LHCN-M2 (cell line): ENCODE measurements at places on chromosomes 1 and 21. TPM values are rescaled to one million over a fixed set of nuclear protein-coding genes. Genes with fewer than 3 reads are reported as not detected.

DNA sequence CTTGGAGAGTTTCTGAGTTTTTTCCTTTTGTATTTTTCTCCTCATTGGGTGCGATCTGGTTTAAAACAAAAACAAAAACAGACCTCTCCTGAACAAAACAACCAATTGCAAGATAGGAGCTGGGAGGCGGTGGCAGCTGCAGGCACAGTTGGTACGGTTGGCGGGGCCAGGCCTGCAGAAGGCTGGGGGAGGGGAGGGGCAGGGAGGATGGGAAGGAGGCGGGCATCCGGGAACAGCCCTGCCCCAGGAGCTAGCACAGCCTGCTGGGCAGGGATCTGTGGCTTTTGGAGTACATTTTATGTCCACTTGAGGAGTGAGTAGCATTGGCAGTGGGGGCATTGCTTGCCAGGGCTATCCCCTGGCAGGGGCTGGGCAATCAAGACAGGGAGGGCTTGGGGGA is 5.2 kb downstream of the CAPN9 start:
- peak; percentile 46 for DNase-seq

DNA sequence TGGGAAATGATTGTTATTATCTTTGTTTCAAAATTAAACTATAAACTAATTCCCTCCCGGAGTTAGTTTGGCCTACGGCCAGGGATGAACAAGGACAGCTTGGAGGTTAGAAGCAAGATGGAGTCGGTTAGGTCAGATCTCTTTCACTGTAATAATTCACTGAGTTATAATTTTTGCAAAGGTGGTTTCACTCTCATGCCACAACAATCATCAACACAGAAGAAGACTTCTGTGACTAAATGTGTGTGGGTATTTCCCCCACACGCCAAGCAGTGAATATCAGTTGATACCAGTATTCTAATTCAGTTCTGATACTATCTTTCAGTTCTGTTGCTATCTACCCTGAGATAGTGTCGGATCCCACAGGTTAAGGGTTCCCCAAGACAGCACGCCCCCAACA is 215.1 kb downstream of the S1PR1 start:
- no peak for DNase-seq

GRCh38 chr1:59750328-59751003 is 64.3 kb upstream of the HOOK1 start:
- peak; percentile 93 for DNase-seq

- no peak for DNase-seq
Observed at GRCh38 chr21:45940621-45941337, 40.8 kb upstream of the COL6A1 start.

GRCh38 chr1:54800899-54801759 is at the start of gene TTC22:
TSS of gene TTC22 (minus strand) at chr1:54801323. CDS start at chr1:54801163, 160 bp downstream.
- DNase-seq, result no peak

- DNase-seq, result peak; percentile 76
Observed at GRCh38 chr21:38181096-38181495, 75.7 kb upstream of the KCNJ15 start.

DNA sequence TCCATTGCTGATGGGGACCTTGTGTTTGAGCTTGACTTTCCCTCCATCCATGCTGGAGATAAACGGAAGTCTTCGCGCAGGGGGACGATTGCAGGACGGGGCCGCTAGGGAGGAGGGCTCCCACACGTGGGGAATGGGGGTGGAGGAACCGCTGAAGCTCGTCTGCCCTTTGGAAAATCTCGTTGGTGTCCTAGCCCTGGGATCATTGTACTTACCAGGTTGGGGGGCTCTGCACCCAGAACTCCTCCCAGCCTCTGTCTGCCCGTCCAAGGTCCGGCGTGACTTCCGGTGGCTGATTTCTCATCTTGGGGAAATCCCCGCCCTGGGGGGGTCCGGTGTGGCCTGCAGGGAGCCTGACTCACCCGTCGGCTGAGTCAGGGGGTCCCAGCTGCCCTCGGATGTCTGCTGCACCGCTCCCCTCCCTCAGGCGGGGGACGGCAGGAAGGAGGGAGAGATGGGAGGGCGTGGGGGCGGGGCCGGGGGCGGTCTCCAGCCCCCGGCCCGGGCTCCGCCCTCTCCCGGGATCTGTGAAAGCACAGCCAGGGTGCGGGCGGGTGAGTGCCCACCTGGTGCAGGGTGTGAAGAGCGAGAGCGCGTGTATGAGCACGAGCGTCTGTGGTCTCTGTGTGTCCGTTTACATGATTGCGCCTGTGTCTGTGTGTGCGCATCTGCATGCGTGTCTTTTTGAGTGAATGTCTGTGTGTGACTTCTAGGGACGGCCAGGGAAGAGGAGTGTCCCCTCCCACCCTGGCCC is 35.8 kb downstream of the PIK3CD start:
- DNase-seq, result peak; percentile 84

DNA sequence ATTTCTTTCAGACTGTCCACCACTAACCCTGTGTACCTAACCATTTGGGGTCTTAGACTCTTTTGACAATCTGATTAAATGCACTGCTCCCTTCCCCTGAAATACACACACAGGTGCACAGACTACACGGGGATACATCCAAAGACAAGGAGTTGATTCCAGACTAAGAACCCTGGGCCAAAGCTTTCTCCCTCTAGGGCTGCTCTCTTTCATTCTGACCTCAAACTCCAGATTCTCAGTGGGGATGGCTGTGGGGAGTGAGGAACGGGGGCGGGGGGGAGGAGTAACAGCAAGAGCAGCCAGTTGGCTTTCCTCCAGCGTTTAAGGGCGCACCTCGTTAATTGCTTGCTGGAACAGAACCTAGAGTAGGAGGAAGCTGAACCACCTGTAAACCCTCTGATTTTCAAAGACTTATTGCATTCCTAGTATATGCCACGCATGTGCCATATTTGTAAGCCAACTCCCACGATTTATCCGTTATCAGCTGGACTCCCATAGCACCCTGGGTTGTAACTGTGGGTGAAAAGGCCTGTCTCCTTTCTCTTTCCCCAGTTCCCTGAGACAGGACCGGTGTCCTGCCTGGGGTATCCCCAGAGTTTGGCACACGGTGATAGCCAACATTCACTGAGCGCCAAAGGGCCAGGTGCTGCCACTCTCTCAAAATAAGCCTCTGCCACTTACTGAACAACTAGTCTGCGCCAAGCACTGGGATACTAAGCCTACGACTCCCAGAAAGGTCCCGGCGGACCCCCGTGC is 920 bp downstream of the MTHFR start:
- peak; percentile 44 for DNase-seq

DNA sequence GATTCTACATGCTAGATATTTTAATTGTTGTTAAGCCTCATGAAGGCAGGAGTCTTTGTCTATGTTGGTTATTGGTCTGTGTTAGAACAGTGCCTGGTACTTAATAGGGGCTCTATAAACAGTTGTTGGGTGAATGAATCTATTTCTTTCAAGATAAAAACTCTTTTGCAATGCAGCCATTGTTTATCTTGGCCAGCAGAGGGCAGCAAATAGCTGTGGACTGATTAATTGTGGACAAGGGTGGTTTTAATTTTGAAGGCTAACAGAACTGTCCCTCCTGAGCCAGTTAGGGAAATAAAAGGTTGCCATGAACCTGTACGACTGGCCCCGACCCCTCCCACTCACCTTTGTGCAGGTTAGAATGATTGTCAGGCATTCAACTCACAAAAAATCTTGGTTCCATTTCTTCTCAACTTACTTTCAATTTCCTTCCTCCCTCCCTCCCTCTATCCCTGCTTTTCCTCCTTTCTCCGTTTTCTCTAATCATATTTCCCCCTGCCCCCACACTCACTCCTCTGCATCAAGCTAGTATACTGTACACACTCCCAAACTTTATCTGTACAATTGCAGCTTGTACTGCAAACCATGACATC is 66.3 kb upstream of the DIRAS3 start:
- DNase-seq, result peak; percentile 46

GRCh38 chr1:24966121-24966723 is 36.1 kb upstream of the RUNX3 start:
- DNase-seq, result no peak

DNA sequence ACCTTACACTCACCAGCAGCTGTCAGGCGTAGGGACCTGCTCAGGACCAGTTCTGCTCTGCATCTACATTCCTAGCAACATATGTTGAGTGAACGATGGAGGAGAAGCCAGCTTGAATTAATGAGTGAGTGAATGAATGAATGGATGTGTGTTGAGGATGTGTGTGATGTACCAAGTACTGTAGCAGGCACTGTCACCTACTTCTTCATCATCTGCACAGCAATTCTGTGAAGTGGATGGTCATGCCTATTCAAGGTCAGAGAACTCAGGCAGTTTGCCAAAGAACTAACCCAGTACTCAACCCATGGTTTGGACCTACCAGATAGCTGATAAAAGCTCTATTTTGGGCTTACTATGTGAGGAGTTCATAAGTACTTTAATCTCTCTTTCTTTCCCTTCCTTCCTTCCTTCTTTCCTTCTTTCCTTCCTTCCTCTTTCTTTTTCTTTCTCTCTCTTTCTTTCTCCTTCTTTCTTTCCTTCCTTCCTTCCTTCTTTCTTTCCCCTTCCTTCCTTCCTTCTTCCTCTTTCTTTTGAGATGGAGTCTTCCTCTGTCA is 56.9 kb downstream of the ATP1A1 start:
- DNase-seq, result no peak

GRCh38 chr21:45312296-45312695 is 24.6 kb upstream of the POFUT2 start:
- DNase-seq, result no peak

GRCh38 chr1:44407430-44408211 is 2.6 kb downstream of the RNF220 start:
- DNase-seq, result no peak

- peak; percentile 25 for DNase-seq
Observed at GRCh38 chr1:199546323-199546722, 481.2 kb upstream of the NR5A2 start.

- no peak for DNase-seq
Observed at GRCh38 chr1:221069986-221070385, 190.7 kb downstream of the HLX start.

GRCh38 chr1:174413632-174414031 is 34.1 kb upstream of the GPR52 start:
- no peak for DNase-seq

DNA sequence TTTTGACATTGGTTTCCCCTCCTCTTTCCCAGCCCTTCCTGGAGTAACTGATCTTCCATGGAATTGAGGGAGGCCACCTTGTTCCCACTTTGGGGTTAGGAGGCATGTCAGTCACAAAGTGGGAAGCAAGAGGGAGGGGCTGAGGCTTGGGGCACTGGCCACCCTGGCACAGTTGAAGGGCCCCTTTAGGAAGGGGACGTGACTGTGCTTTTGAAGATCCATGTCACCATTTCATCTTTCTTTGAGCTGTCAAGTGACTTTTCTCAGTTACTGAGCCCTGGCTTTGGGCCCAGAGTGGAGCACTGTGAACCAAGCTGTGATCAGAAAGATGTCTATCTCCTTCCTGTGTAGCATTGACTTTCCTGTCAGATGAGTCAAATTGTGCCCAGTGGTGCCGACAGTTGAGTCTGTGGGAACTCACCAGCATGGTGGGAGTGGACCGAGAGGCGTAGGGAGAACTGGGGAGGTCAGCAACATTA is 38.5 kb upstream of the TDRD10 start:
- no peak for DNase-seq

DNA sequence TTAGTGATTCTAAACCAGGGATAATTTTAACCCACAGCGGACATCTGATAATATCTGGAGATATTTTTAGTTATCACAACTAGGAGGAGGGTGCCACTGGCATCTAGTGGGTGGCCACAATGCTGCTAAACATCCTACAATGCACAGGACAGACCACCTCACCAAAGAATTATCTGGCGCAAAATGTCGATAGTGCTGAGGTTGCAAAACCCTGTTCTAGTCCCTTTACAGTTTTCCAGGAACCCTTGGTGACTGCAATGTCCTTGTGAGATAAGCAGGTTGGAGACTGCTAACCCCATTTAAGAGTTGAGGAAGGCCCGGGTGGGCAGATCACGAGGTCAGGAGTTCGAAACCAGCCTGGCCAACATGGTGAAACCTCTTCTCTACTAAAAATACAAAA is 163.1 kb upstream of the BEND5 start:
- no peak for DNase-seq

The SLC45A3 gene
- 4.1 and 5.6 TPM in 2 replicates for total RNA-seq

The SDC3 gene
- total RNA-seq, result 33.0 and 39.8 TPM in 2 replicates

The CLCNKA gene
- total RNA-seq, result not detected in 2 replicates

The PLA2G5 gene
- not detected in 2 replicates for total RNA-seq

The ZP4 gene
- total RNA-seq, result not detected in 2 replicates

The VSIG8 gene
- total RNA-seq, result not detected in 2 replicates

The IFNLR1 gene
- not detected in 2 replicates for total RNA-seq

The GNAT2 gene
- total RNA-seq, result not detected in 2 replicates

The OR2T2 gene
- total RNA-seq, result not detected in 2 replicates
